ENCODE measurements at places on chromosomes 5 and 9. TPM values are rescaled to one million over a fixed set of nuclear protein-coding genes. Genes with fewer than 3 reads are reported as not detected.

PCDHB15 gene
- total RNA-seq, result 0.05 TPM

TLX3 gene
- not detected for total RNA-seq

APBA1 gene
- total RNA-seq, result 0.13 TPM

BAAT gene
- total RNA-seq, result 0.34 TPM

CTXN3 gene
- not detected for total RNA-seq

SPAG8 gene
- total RNA-seq, result 0.76 TPM

LHX2 gene
- 3.9 TPM for total RNA-seq

INPP5E gene
- 20.7 TPM for total RNA-seq

ZCCHC9 gene
- total RNA-seq, result 28.1 TPM

SYNPO gene
- 29.9 TPM for total RNA-seq

TMEM232 gene
- not detected for total RNA-seq

DBH gene
- not detected for total RNA-seq

DND1 gene
- 0.64 TPM for total RNA-seq

SHOC1 gene
- total RNA-seq, result not detected

CCNO gene
- total RNA-seq, result 8.3 TPM

MYOZ3 gene
- 0.22 TPM for total RNA-seq

CDKN2B-AS1 gene
- total RNA-seq, result not detected

SH3TC2 gene
- total RNA-seq, result 0.73 TPM

SAXO1 gene
- not detected for total RNA-seq

TRIM7 gene
- 27.8 TPM for total RNA-seq

WDR31 gene
- total RNA-seq, result 1.4 TPM

SPATA31A1 gene
- not detected for total RNA-seq

INSL4 gene
- total RNA-seq, result 16.7 TPM

GBGT1 gene
- 2.5 TPM for total RNA-seq

RBM18 gene
- 23.2 TPM for total RNA-seq

All from A549 treated with GW870086 at 1 μM for 4 hours (cell line).